ENCODE measurements at places on chromosomes 13 and 19.

GRCh38 chr13:30305456-30305970, 1.8 kb downstream of the KATNAL1 start:
- no peak for DNase-seq

- DNase-seq = no peak
Observed at GRCh38 chr19:50513746-50514345, at the start of gene ASPDH. TSS of gene ASPDH (minus strand) at chr19:50513913. CDS start at chr19:50513823, 90 bp downstream.

DNA sequence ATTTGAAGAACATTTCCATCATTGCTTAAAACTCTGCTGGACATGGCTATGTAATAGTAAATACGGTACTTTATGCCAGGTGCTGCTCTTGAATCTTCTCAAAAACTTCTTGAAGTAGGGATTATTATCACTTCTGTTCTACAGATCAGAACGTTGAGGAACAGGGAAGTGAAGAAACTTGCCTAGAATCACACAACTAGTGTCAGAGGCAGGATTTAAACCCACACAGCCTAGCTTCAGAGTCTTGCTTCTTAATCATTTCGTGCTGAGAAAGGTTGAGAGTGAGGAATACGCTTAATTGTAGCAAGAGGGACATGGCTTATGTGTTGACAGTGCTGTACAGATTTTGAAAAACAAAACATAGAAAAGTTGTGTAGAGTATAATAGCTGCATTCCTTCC, 13.5 kb downstream of the TM9SF2 start:
- no peak for DNase-seq

DNA sequence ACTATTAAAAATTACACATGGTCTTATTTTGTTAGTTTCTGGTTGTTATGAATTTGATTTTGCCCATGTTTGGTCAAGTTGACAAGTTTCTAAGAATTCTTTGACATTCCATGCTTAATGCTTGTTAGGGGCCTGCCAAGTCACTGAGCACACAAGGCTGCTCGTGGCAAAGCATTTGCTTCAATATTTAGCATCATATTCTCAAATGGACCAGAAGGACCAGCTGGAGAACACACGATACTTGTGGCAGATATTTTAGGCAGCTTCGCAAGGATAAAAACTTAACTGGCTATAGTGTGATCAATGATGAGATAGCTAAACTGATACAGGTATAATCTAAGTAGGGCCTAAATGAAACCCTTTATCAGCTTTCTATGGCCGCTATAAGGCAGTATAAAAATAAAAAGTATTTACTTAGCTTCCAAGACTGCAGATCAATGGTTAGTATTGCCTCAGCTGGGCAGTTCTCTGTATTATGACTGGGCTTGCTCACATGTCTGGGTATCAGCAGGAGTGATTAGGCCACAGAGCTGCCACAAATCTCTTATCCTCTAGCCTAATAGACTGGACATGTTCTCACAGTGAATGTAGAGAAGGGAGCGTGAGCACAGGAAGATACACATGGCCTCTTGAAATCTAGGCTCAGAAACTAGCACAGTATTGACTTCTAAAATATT, 155.9 kb upstream of the SPRY2 start:
- no peak for DNase-seq

DNA sequence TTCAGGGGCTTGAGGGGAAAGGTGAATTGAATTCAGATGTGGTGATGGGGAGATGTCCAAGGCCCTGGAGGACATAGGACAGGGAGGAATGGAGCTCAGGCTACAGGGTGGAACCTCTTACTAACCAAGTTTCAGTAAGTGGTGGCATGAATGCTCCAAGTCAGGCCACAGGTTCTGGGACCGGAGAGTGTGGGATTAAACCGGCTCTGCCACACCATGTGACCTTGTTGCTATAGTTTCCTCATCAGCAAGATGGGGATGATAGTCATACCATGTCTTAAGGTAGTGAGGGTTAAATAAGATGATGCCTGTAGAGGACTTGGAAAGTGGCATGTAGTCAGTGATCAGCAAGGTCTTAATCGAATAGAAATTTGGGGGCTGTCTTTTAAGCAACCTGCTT, 16.3 kb downstream of the GPR183 start:
- DNase-seq = no peak

DNA sequence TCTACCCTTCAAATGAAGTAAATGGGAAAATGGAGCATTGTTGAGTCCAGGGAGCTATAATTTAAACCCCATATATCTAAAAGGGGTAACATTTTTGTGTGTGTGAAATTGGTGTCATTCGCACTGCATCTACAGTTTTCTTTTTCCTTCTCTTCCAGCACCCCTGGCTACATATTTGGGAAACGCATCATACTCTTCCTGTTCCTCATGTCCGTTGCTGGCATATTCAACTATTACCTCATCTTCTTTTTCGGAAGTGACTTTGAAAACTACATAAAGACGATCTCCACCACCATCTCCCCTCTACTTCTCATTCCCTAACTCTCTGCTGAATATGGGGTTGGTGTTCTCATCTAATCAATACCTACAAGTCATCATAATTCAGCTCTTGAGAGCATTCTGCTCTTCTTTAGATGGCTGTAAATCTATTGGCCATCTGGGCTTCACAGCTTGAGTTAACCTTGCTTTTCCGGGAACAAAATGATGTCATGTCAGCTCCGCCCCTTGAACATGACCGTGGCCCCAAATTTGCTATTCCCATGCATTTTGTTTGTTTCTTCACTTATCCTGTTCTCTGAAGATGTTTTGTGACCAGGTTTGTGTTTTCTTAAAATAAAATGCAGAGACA, 28.6 kb downstream of the ALOX5AP start:
- DNase-seq = no peak

DNA sequence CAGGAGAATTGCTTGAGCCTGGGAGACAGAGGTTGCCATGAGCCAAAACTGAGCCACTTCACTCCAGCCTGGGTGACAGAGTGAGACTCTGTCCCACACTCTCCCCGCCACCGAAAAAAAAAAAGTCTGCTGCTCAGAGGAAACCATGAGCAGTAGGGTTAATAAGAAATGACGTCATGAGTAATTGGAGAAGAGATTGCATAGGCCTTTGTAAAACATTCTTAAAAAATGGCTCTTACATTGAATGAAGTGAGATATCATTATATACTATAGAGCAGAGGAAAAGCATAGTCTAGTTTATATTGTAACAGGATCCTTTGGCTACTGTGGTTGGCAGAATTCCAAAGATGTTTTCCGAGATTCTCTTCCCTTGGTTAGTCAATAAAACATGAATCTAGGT, 228.2 kb downstream of the PCDH20 start:
- no peak for DNase-seq

- no peak for DNase-seq
Observed at GRCh38 chr19:7894612-7895309, 6.5 kb downstream of the LRRC8E start.

DNA sequence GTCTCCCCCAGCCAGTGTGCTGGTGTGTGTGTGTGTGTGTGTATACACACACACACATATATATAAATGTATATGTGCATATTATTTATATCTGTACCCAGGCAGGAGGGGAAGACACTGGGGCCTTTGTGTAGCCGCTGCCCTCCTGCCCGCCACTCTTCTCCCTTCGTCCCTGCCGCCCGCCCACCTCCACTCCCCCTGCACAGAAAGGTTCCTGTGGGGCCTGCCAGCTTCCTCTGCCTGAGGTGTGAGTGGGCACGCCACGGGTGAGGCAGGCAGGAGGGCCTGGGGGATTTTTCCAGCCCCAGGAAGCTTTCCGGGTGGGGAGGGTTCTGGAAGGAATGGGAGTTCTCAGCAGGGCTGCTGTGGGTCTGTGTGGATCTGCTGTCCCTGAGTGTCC, 6.9 kb downstream of the IRF2BP1 start:
- DNase-seq = no peak

DNA sequence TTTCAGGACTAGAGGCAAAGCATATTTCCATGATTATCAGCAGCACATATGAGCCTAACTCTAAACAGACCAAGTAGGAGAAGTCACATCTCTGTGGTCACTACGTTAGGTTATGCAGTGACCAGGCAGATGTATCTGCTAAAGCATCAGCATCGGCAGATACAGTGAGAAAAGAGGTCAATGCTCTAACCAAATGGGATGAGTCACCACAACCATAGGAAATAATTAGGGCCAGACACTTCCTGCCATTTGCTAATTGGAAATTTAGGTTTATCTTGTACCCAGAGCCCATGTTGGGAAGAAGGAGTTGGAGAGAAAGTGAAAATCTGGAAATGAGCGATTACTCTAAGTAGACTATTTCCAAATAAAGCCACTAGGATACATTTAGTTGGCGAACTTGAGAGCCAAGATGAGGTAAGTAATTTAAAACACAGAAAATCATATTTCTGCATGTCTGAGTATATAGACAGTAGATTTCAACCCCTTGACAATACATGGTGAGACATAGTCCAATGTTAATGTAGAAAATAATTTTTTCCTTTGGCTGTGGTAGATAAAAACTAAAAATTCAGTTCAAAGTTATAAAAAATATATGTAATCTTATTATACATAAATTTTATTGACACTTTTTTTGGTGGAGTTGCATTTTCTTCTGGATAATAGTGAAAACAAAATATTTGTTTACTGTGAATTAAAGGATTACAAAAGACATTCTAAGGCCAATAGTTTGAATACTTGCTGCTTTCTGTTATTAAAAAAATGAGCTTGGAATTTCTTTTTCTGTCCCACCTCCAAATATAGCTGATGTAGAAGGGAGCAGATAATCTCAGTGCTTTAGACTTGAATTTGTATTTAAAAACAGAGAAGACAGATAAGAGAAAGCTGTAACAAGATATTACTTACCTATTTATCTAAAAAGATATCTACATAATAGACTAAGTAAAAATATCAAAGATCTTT, 104.4 kb upstream of the CSNK1A1L start:
- no peak for DNase-seq

DNA sequence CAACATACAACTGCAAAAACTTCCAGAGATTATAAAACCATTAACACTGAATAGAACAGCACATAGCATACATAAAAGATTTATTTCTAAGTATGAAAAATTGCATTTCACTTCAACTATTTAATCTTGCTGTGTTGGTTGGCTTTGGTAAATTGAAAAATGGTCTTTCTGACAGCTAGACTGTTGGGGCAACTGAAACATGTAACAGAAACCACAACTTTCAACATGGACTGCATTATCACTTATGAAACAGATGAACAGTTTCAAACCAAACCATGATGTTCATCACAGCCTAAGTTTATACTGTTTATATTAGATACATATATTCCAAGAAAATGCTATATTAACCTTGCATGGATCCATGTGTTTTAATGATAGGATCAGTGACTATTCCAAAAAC, 324.1 kb upstream of the PCDH9 start:
- no peak for DNase-seq

- DNase-seq = no peak
Observed at GRCh38 chr13:43664700-43665191, 122.0 kb downstream of the ENOX1 start.

- DNase-seq = no peak
Observed at GRCh38 chr13:34391076-34391475, 551.0 kb upstream of the NBEA start.

- no peak for DNase-seq
Observed at GRCh38 chr13:71831716-71832115, 35.3 kb downstream of the DACH1 start.

- no peak for DNase-seq
Observed at GRCh38 chr19:2645826-2646225, 56.7 kb downstream of the GNG7 start.

DNA sequence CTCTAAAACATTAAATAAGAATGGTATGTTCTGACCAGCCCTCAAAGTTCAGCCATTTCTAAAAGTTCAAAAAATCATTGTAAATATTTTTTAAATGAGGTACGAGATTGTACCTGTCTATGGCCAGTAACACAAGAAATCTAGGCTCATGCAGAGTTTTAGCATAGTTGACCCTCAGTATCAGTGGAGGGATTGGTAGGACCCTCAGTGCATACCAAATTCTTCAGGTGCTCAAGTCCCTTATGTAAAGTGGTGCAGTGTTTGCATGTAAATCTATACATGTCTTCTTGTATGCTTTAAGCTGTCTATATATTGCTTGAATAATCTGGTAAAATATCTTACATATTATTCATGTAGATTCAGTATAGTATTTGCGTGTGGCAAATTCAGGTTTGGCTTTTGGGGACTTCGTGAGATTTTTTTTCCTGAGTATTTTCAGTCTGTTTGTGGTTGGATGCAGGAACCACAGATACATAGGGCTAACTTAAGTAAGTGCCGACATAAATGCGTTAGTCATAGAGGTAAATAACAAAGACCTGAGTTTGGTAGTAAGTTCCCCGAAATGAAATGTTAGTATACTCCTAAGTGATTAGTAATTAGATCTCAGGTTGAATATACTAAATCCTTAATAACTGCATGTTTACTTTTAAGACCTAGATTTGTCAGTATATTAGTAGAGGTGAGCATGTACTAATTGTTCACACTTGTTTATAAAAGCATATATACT, 7.8 kb downstream of the MIR17HG start:
- no peak for DNase-seq
